ENCODE measurements at places on chromosomes 13 and 19.

- DNase-seq = no peak
Observed at GRCh38 chr13:34926508-34926907, 15.6 kb upstream of the NBEA start.

GRCh38 chr19:50555450-50556281 lies 12.6 kb downstream of the LRRC4B start:
- no peak for DNase-seq

GRCh38 chr13:106101201-106101600 lies 434.3 kb downstream of the EFNB2 start:
- no peak for DNase-seq

- no peak for DNase-seq
Observed at GRCh38 chr13:94050686-94051085, 428.8 kb downstream of the DCT start.

All from GM19239 (cell line).